ENCODE measurements at places on chromosomes 1 and 21.

- DNase-seq = no peak
Observed at GRCh38 chr1:201376464-201377374, 761 bp downstream of the TNNT2 start.

DNA sequence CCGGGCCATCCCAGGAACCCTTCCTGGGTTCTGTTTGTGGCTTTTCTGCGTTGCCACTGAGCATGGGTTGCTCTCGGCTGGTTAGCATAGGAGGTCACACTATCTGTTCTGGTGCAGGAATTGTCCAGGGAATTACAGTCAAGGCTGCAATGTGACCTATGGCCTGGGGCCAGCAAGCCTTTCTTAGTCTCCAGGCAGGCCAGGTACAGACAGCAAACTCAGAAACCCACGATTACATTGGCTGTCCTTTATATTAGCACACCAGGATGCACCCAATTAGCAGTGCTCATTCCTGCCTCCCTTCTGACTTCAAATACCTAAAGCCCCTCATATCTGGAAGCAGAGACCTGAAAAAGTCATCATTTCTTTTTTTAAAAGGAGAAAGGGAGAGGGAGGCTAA, 55.2 kb downstream of the CD247 start:
- no peak for DNase-seq

GRCh38 chr1:200302192-200302920, 107.5 kb downstream of the ZNF281 start:
- peak; percentile 33 for DNase-seq

DNA sequence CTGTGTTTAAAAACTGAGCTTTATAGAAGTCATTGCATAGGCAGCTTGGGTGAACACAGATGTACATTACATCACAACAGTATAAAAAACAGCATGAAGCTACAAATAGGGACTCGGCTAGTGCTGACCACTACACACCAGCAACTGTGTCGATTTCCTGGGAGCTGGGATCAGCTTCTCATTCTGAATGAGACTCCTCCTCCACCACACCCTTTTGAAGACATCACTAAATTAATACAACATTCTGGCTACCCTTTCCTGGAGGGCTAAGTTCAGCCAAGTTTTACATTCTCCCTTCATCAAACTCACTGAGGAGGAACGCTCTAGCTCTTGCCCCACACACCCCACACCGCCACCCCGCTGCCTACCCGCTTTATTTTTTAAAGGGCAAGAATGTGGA, 102.7 kb downstream of the ERG start:
- no peak for DNase-seq

Data from stimulated activated CD8-positive, alpha-beta memory T cell treated with anti-CD3 and anti-CD28 coated beads, Interleukin-7, amount 100 ng/mL, for 1 hour (primary cell).